HTR-8/SVneo (cell line): ENCODE measurements at places on chromosomes 1 and 21.
A peak's percentile ranks its signal among the peaks of the same experiment; 100 is the strongest.

DNA sequence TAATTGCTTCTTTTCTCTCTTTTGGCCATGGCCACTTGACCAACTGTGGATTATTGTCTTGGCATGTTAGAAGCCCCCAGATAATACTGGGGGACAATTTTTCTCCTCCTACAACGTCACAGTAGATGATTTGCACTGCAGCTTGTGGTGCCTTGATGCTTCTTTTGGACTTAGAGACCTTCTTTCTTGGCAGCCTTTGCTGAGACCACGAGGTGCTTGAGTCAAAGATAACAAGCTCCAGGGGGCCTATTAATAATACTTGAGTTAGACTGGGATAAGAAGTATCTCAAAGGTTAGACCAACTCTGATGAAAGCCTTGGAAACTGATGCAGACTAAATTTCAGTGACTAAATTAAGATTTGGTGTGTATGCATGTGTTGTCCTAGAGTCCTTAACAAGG is 3.2 kb downstream of the PPP1R12B start:
- no peak for DNase-seq

DNA sequence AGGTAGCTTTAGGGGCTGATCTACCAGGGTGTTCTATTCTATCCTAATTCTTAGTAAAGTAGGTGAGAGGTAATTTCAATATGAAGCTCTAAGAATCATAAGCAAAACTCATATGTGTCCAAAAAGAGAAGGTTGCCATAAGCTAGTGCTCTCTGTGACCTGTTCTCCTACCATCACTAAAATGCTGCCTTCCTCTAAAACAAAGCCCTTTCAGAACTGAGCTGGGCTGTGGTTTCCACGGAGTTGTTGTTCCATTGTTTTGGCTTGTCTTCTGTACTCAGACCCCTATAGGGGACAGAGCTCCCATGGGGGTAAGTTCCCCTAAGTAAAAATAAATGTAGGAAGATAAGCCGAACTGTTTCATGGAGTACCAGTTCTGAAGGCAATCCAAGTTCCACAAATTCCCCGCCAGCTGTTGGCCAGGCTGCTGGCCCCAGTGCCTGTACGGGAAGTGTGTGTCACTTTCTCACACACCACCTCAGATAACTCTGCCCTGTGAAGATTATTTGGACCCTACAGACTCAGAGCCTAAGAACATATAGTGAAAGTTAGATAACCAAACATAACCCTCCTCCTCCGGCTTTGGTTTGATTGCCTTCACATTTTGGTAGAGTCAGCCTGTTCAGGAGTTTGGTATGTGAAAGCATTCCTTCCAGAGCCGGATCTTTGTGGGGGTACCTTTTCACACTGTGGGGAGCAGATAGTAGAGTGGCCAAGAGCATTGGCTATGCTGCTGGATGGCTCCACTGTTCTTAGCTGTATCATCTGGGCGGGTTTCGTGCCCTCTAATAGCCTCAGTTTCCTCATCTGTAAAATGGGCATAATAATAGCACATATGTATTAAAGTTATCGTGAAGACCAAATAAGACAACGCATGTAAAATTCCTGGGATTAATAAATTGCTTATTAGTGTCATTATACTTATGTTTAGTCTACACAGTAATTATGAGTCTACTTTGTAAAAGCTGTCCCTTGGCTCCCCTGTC is 10.8 kb downstream of the DPT start:
- DNase-seq, result no peak

DNA sequence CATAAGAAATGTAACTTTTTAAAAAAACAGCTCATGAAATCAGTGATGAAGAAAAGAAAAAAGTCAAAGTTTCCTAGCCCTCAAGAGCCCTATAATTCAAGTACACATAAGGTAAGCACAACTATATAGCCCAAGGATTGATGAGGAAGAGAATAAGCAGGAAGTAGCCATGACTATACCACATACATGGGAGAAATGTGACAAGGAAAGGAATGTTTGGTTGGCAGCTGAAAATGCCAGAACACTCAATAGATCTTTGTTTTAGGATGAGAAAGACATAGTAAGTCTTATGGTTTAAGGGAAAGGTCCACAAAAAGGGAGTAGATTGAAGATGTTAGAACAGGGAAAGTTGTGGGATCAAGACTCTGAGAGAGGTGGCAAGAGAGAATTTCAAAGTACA is 5.7 kb downstream of the DOCK7 start:
- DNase-seq, result no peak

DNA sequence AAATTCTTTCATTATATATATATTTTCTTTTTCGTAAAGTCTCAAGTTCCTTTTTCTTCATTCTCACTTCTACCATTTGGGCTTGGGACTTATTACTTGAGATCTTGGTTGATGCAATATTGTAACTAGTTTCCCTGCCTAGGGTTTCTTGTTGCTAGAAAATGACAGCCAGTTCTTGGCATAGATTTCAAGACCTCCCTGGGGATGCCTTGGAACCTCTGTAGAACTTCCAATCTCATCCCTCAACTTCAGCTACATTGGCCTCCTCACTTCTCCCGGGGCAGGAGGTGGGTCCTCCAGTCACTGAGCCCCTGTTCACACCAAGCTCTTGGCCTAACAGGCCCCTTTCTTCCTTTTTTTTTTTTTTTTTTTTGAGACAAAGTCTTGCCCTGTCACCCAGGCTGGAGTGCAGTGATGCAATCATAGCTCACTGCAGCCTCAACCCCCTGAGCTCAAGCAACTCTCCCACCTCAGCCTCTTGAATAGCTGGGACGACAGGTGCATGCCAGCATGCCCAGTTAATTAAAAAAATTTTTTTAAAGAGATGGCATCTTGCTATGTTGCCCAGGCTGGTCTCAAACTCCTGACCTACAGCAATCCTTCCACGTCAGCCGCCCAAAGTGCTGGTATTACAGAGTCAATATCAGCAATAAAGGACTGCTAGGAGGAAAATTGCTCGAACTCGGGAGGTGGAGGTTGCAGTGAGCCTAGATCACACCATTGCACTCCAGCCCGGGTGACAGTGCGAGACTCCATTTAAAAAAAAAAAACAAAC is 33.1 kb downstream of the MAP3K7CL start:
- DNase-seq, result no peak

DNA sequence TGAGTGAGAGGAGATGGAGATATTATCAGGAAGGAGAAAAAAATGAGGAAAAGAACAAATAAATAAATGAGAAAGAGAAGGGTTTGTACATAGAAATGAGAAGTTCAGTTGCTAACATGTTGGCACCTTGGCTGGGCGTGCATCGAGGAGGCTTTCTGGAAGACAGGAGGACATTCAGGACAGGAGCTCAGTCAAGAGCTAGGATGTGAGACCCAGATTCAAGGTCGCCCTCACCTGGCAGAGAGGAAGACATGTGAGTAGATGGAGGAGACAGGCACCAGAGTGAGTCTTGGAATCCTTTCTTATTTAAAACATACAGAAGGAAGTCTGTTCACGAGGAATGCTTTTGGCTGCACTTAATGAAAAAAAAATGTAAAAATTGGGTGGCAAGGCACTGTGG is 640.9 kb downstream of the NPHP4 start:
- DNase-seq, result no peak

DNA sequence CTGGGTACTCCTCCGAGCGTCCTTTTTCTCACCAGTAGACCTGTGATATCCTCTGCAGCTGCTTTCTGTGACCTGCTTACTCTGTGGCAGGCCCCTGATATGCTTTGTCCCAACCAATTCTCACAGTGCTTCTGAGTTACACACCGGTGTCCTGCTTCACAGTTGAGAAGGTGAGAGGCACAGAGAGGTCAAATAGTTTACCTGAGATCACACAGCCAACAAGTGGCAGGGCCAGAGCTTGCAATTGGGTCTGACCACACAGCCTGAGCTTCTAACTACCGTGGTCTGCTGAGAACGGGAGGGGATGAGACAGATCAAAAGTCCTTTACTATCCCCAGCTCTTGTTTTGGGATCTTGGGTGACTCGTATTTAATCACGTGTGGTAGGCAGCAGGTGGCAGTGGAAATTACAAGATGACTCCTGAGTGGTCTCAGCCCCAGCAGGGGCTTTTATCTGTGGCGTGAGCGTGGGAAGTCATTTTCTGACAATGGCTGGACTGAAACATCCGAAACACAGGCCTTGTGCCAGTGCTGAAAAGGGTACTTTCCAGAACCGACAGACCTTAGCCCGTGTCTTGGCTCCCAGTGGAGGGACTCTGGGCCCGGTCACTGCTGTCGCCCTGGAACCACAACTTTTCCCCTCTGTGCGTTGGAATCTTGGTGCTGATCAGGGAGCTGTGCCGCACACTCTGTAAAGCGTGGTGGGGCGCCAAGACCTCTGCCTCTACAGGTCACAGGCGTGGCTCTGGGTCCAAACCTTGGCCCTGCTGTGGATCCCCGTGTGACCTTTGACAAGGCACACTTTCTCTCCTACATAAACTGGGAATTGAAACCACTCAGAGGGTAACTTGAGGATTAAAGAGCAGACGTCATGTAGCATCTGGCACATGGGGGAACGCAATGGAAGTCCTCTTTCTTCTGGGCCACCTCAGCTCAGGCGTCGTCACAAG is 11.9 kb downstream of the THEMIS2 start:
- no peak for DNase-seq

DNA sequence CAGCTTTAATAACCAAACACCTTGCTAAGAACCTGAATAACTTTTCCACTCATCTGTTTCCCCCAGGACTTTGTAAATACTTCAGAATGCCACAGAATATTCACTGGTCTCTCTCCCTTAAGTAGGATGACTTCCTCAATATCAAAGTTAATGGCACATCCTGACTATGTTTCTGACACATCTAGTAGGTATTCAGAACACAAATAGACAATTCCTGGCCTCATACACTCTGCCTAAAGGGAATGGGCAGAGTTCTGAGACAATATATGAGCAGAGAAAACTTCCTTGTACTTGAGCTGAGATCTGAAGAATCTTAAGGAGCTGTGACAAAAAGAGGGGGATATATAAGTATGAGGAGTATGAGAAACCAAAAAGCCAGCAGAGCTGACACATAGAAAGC is 34.8 kb downstream of the ANKRD13C start:
- peak; percentile 25 for DNase-seq

DNA sequence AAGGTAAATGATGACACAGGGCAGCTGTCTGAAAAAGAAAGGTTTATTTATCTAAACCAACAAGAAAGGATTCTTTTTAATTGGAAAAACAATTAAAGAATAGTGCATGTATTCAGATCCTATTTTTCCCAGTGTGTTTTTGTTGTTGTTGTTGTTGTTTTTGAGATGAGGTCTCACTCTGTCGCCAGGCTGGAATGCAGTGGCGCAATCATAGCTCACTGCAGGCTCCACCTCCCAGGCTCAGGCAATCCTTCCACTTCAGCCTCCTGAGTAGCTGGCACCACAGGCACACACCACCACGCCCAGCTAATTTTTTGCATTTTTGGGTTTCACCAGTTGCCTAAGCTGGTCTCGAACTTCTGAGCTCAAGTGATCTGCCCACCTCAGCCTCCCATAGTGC is 22.1 kb downstream of the NEK2 start:
- DNase-seq, result no peak

DNA sequence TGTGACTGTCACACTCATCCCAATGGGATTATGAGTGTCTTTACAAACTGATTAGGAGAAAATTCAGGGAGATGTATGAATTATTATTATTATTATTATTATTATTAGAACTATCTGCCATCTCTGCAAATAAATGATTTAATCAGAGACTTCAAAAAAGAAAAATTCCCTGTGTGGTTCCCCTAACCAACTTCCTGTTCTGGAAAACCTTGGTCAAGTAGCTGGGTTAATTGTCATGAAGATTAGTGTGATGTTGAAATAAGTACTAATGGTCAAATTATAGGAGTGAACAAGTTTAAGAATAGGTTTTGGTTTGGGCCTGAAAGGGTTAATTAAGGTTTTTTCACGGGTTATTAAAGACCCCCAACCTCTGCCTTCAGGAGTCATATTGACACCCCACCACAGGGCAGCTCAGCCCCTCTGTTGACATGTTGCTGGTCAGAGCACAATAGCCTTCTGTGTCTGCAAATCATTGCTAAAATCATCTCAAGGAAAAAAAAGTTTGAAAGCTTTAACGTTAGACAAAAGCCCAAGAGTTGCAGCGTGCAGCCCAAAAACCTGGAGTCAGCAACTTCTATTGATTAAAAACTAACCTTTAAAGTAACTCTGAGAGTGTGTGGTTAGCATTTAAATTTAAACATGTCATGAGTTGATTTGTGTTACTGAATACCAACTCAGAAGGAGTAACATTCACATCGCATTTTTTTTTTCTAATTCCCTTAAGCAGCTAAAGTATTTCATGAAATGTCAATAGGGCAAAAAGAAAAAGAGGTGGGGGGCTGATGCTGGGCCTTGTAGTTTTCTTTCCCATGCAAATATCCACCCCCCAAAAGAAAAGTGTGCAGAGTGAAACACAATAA is 272.5 kb downstream of the TM2D1 start:
- DNase-seq, result no peak
